ENCODE measurements at places on chromosomes 12 and 14.

DNA sequence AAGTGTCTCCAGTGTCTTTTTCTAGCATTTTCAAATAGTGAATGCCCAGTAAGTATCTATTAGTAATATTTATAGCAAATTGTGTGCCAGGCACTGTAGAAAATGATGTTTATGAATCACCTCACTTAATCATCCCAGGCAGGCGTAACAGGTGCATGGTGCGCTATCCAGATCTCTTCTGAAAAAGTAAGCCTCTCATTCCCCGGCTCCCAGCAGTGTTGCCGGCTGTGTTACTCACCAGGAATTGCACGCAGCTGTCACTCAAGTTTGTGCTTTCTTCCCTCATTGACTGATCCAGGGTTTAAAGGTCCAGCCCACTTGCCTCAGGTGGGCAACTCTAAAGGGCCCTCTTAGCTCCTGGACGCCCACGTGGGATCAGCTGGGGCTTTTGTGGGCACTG lies 173.8 kb upstream of the RASSF8 start:
- no peak for DNase-seq

DNA sequence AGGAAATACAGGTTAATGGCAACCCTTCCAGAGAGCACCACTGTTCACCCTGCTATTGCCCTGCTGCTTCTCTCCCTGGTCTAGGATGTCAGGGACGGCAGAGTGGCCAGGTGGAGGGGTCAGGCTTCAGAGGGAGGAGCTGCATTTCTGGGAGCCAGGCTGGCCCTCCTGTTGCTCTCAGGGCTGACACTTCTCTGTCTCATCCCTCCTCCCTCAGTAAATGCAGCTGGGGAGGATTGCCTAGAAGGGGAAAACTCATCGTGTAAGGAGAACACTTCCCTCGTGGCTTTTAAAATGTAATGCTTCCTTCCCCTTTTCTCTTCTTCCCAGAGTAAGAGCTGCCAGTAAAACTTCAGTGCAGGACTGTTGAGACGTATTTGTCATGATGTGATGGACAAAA lies 20.8 kb downstream of the SUSD6 start:
- DNase-seq, result no peak

DNA sequence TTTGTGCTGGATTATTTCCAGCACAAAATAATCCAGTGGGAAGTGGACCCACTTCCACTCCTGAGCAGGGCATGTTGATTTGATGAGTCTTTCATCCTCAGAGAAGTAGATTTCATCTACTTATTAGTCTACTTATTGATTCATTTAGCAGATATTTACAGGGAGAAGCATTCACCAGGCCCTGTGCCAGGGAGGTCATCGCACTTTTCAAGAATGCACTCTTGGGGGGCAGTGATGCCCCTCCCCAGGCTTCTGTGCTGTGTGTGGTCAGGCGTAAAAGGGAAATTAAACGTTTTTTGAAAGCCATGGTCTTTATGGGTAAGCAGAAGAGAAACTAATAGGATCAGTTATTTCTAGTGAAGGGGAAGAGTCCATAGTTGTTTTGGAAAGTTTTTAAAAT lies 610.7 kb upstream of the TMEM132C start:
- no peak for DNase-seq

- DNase-seq, result no peak
Observed at GRCh38 chr12:66903782-66904396, 225.0 kb upstream of the GRIP1 start.

DNA sequence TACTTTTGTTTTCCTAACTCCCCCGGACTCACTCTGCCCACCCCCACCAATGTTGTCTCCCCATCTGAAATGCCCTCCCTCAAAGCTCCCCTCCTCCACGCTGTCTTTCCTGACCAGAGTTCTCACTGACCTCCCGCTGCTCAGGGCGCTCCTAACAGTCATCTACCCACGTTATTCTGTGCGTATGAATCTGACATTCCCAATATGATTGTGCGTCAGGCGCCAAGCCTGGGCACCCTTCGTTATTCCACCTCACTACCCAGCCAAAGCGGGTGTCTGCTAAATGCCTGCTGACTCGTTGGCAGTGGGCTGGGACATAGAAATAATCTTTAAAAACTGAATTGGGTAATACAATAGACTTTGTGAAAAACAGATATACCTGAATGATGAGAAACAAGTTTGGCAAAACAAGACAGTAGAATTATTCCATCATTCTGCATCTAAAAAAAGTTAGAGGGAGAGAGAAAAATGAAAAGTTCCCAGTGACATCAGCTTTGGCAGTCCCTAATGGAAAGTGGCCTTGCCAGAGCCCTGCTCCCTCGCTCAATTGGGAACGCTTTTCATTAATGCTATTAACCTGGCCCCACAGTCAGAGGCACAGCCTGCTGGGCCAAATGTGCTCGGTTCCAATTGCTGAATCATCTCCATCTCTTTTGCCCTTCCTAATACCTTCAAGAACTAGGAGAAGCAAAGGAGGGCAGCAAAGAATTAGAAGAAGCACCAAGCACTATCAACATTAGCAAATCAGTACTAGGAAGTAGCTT lies 74.0 kb upstream of the PLXNC1 start:
- DNase-seq, result no peak

GRCh38 chr14:106436310-106436905 lies 910.0 kb downstream of the TMEM121 start:
- no peak for DNase-seq

GRCh38 chr12:99267038-99267437 lies 380.5 kb upstream of the GARIN6 start:
- no peak for DNase-seq

GRCh38 chr12:52617403-52617785 lies 965 bp downstream of the KRT73 start:
- peak; percentile 42 for DNase-seq

GRCh38 chr12:3684449-3685051 lies 68.4 kb downstream of the CRACR2A start:
- DNase-seq, result no peak

- DNase-seq, result no peak
Observed at GRCh38 chr12:12803186-12803585, 10.0 kb upstream of the DDX47 start.

- no peak for DNase-seq
Observed at GRCh38 chr12:128771681-128772080, 52.1 kb downstream of the SLC15A4 start.

DNA sequence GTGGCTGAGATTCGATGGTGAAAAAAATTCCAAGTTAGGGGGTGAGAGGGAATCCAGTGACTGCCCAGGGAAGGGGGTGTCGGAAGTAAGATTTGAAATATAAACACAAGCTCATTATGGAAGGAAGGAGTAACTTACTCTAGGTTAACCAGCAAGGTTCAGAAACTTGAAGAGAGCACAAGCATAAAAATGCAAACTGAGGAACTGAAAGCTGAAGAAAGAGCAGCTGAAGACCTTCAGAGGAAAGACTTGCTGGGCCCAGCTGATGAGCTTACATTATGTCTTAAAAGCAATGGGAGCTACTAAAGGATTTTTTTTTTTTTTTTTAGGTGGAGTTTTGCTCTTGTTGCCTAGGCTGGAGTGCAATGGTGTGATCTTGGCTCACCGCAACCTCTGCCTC lies 189.7 kb upstream of the GRIN2B start:
- no peak for DNase-seq

GRCh38 chr12:12979731-12980259 lies 20.3 kb downstream of the HEBP1 start:
- DNase-seq, result no peak

GRCh38 chr12:30980955-30981662 lies 54.6 kb downstream of the TSPAN11 start:
- no peak for DNase-seq

- DNase-seq, result no peak
Observed at GRCh38 chr12:108854451-108855283, 2.7 kb downstream of the SSH1 start.

- peak; percentile 84 for DNase-seq
Observed at GRCh38 chr12:49763006-49763591, 21.7 kb downstream of the TMBIM6 start.

DNA sequence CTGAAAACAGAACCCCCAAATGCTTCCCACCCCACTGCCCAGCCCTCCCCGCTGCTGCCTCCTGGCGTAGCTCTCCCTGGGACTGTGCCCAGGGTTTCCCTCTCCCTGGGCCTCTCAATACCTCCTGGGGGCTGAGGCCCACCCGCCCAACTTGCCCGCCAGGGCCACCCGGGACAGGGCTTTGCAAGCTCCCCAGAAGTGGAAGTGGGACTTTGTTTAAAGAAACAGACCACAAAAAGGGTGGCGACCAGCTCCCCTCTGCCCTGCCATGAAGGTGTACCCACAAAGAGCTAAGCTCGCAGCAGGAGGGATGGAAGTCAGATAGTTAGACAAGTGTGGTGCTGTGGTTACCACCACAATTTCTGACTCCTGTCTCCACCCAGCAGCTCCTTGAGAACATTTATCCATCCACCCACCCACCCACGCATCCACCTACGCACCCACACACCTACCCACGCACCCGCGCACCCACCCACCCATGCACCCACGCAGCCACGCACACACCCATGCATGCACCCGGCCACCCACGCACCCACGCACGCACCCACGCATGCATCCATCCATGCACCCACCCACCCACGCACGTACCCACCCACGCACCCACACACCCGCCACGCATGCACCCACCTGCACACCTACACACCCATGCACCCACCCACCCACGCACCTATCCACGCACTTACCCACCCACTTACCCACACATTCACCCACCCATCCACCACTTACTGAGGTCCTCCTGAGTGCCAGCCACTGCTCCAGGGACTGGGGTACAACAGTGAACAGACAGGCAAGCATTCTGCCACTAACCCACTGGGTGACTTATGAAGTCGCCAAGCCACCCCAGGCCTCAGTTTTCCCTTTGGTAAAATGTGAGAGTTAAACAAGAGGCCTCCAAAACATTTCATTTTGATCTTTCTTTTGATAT lies 127.3 kb downstream of the SCARB1 start:
- DNase-seq, result no peak

GRCh38 chr14:53792909-53793308 lies 163.7 kb downstream of the BMP4 start:
- no peak for DNase-seq

DNA sequence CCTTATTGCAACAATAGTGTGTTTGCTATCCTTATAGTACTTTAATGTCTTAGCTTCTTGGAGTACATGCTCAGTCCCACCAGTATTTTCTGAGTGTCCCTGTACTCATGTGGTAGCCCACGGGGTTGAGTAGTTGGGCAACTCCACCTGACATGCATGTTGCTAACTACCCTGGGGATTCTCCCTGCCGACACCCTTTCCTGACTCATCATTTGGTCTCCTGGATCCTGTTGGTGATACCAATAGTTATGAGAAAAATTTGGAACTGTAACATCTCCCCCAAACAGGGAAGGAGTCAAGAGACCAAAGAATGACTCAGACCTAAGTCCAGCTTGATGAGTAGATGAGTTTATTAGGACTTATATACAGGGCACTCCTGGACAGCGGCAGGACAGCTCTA lies 101.6 kb downstream of the BRMS1L start:
- no peak for DNase-seq

- DNase-seq, result no peak
Observed at GRCh38 chr14:85634205-85634604, 104.3 kb downstream of the FLRT2 start.

GRCh38 chr14:68655911-68656316 lies 137.0 kb downstream of the ZFP36L1 start:
- peak; percentile 50 for DNase-seq

DNA sequence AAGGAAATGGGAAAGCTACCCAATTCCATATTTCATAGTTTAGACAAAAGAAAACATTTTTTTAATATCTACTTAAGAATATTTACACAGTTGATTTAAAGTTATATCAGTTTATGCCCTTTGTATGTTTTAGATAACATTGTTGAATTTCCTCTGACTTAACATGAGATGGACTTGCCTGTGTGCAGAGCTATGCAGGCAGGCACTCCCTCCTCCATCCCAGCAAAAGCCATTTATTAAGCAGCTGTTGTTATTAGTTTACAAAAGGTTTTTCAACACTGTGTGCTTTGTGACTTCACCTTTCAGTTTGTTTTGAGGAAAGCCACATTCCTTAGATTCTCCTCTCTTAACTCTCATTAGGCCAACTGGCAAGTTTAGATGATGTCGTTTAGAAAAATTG lies 337.5 kb upstream of the PDE3A start:
- DNase-seq, result no peak

GRCh38 chr14:57502586-57503254 lies 9.1 kb upstream of the CCDC198 start:
- DNase-seq, result no peak

GRCh38 chr12:54141431-54142113 lies 47.2 kb downstream of the SMUG1 start:
- DNase-seq, result no peak

DNA sequence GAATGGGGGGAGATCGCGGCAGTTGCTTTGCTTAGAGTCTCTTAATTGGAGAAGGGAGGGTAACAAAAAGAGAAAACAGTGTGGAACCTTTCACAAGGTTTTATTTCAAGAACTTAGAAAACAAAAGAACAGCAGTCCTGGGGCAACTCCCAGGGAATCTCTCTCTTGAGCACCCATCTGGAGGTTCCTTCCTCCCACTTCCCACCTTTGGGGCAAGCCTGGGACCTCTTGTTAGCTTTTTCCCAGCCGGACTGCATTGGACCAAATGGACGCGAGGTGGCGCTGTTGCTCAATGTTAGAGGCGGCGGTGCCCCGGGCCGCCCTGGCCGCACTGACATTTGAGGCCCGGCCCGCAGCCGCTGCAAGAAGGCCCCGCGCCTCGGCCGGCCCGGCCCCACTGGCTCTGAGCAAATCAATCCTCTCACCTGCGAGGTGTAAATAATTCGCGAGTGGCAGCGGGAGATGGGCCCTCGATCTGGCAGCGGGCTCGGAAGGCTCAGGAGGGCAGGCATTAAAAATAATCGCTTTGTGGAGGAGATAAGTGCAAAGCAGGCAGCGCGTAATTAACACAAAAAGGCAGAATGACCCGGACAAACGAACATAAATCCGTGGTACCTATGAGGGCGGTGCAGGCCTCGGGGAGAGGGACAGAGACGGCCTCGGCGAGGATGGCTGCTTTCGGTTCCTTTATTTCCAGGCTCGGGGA lies 2.8 kb upstream of the HOXC8 start:
- DNase-seq, result peak; percentile 98

GRCh38 chr12:98635657-98636323 lies 8.8 kb downstream of the IKBIP start:
- no peak for DNase-seq

- no peak for DNase-seq
Observed at GRCh38 chr14:94446126-94446525, 6.5 kb downstream of the SERPINA11 start.

GRCh38 chr14:78697341-78697740 lies 527.2 kb downstream of the NRXN3 start:
- no peak for DNase-seq

GRCh38 chr12:15322164-15323061 lies at the start of gene PTPRO:
PTPRO (plus strand) TSS chr12:15322508.
- peak; percentile 87 for DNase-seq

All from ecto neural progenitor cell (in vitro differentiated cells).